CD8-positive, alpha-beta memory T cell (primary cell): ENCODE measurements at places on chromosomes 3 and 15. TPM values are rescaled to one million over a fixed set of nuclear protein-coding genes. Genes with fewer than 3 reads are reported as not detected.

IGF2BP2 gene
- total RNA-seq: 0.42 TPM

CD86 gene
- 1.2 TPM for total RNA-seq

GABRR3 gene
- not detected for total RNA-seq

SPSB4 gene
- not detected for total RNA-seq

P2RY14 gene
- total RNA-seq: 0.84 TPM

SACM1L gene
- 79.1 TPM for total RNA-seq

DNA sequence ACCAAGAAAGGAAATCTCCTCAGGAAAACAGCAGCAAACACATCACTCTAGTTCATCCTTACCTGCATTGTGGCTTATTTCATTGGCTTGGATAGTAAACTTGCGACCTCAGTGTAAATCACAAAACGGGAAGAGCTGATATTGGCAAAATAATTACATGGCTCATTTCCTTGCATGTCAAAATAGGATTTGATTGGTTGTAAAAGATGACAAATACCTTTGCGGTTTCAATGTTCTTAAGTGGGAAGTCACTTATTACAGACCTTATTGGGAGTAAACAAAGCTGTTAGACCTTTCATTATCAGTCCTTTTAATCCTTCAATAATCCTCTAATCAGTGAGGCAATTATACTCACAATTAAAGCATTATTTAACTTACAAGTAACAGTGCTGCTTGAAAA lies 590.6 kb downstream of the MAGI1 start:
- no peak for DNase-seq

DNA sequence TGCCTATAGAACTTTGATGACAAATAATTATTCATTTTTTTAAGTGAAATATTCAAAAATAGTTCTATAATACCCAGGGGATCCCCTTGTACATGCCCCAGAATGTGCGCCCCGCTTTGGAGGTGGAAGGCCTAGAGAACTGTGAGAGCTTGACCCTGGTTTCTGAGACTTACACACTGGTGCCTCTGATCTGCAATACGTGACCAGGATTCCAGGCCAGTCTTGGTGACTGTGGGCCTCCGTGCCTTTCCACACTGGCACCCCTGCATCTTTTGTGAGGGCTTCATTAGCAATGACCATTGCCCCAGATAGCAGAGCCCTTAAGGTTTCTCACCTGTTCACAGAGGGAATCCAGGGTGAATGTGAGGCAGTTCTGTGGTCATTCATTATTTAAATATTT lies 44.0 kb downstream of the CLSTN2 start:
- no peak for DNase-seq

DNA sequence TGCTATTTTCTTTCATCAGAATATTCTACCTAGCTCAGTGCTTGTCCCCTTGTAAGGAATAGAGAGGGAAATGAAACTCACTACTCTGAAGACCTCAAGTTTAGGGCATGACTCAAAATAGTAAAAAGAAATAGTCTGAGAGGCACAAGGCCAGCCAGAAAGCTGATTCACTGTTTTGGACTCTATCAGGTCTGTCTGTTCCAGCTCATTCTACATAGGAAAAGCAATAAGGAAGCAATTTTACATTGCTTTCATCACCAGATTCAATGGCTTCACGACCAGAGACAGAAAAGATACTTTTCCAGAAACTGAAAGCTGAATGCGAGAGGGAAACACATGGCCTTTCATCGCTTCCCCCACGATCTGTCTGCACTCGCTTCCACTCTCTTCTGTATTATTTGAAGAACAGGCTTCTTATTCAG lies 276.0 kb downstream of the GBE1 start:
- DNase-seq: no peak

DNA sequence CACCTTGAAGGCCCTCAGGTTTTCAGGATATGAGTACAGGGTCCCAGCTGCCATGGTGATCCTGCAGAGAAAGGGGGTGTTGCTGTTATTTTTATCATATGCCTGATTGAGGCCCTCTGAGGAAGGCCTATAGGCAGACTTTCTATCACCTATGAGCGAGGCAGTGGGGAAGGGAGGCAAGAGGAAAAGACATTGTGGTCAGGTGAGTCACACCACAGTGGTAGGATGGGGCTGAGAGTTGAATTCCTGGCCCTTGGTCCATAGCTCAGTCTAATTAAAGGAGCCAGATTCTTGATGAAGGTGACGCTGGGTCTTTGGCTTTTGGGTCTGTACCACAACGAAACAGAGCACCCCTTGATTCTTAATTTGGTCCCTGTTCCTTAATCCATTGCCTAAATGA lies 72.7 kb downstream of the ZNF621 start:
- no peak for DNase-seq

- no peak for DNase-seq
Observed at GRCh38 chr3:66133853-66134445, 86.9 kb upstream of the SLC25A26 start.

- no peak for DNase-seq
Observed at GRCh38 chr15:80739919-80740318, 39.3 kb upstream of the CEMIP start.

GRCh38 chr3:135762188-135762856 lies 203.2 kb upstream of the PPP2R3A start:
- no peak for DNase-seq

DNA sequence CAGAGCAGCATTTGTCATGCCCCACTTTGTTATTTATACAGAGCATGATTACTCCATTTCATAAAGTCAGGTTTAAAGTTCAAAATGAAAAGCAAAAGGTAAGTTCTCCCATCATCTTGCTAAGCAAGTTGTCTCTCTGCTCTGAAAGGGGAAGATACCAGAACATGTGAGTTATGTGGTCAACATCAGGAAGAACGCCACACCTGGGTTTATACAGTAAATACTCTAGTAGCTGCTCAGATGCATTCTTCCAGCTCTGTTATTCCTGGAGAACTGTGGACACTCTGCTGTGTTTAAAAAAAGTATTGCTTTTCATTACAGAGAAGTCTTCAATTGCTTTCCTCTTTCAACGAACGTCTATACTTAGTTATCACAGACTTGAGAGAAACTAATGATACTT lies 145.7 kb downstream of the PLCL2 start:
- no peak for DNase-seq

GRCh38 chr15:23565395-23566070 lies at the start of gene MKRN3:
Gene MKRN3 (plus strand): TSS chr15:23565674. CDS start chr15:23565783, 109 bp downstream.
- DNase-seq: peak; percentile 37

DNA sequence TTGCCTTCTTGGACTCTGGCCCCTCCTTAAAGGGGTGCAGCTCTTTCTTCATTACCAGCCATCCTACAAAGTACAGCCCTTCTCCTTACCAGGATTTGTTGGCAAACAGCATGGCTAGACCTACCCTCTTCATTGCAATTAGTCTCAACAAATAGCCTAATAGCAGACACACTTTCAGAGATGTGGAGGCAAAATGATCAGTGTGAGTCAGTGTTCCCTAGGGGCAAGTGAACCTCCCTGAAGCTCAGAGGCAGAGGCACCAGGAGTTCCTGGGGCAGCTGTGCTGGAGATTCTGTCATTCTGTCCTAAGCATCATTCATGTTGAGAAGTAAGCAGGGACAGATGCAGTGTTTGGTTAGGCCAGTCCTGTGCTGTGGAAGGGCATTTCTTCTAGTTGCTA lies 14.6 kb upstream of the MECOM start:
- DNase-seq: no peak

GRCh38 chr15:67134067-67134838 lies 68.9 kb downstream of the SMAD3 start:
- peak; percentile 80 for DNase-seq

- DNase-seq: no peak
Observed at GRCh38 chr15:45660231-45660979, 25.6 kb downstream of the SQOR start.

GRCh38 chr3:27720899-27721716 lies 1.0 kb downstream of the EOMES start:
- no peak for DNase-seq

DNA sequence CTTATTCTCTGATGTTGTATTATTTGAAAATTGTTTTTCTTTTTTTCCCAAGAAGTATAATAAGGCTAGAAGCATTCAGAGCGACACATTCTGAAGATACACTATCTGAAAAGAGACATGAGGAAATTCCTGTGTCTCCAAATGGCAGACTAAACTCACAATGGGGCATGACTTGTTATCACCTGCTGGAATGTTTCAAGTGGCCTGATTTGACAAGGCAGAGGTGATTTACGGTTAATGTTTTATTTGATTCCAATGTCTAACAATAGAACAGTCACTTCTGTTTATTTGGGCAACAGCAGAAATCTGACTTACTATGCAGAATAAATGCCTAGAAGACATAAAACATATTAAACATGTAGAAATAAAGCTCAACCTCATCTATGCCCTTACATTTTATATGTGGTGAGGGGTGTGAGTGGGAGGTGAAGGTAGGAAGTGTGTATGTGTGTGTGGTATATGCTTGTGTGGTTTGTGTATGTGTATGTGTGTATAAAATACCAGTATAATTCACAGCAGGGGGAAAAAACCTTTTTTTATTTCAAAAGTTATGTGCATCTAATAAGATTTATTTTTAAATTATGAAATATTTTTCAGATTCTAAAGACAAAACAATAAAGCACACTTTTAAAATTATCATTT lies 1051.7 kb downstream of the ROBO2 start:
- DNase-seq: no peak

DNA sequence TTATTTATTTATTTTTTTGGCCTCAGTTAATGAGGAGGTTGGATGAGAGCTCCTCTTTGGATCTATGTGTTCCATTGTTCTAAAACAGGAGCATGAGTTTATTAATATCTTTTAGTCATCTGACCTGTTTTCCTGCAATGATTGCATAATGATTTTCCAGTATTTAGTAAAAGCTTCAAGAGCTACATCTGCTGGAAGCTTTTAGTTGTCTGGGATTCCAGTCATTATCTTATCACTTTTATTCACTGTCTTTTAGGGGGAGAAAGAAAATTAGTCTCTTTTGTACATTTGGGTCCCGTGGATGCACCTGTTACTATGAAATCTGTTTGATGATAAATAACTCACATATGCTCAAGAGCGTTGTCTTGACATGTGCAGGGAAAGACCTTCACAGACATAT lies 1270.0 kb downstream of the ROBO1 start:
- DNase-seq: no peak

- DNase-seq: no peak
Observed at GRCh38 chr3:157533298-157534070, 30.3 kb upstream of the VEPH1 start.

DNA sequence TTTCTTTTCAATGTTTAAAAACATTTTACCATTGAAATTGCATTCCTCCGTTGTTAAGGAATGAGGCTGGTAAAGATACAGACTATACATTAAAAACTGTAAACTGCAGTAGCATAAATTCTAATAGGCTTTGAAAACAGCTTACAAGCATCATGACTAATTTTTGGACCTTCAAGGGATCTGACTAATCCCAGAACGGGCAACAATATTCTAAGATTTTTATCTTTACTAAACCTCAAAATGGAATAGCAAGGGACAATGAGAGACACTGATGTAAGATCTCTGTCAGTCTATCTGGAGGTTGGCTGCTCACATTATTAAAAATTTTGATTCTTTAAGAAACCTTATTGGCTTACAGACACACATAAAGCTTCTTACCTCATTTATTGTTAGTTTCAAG lies 74.7 kb downstream of the BTD start:
- DNase-seq: no peak

GRCh38 chr3:40914475-40914874 lies 284.8 kb upstream of the CTNNB1 start:
- DNase-seq: no peak
